ENCODE measurements at places on chromosomes 7 and 10.
A peak's percentile ranks its signal among the peaks of the same experiment; 100 is the strongest.

DNA sequence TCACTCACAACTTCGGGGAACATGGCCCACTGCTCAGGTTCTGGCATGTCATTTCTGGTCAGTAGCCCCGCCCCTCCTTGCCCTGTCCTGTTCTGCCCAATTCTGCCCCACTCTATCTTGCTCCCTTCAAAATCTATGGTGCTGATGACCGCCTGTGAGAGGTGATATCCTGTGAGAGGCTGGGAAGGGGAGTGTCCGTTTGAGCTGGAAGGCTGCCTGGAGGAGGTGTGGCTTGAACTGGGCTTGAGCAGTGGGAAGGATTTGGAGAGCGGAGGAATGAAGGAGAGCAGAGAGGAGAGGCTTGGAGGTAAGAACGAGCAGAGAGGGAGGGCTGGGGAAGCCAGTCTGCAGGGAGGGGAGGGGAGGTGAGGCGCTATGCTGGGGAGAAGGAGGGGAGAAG is 145.3 kb downstream of the RPS24 start:
- no peaks in the 10 kb centered on the region for H3K27me3 ChIP-seq
- H3K36me3 ChIP-seq: no peaks in the 10 kb centered on the region
- no peak overlapping the region for H3K4me3 ChIP-seq
- no peak overlapping the region for H3K27ac ChIP-seq
- H3K4me1 ChIP-seq: no peaks in the 10 kb centered on the region
- peak; percentile 55 for DNase-seq

GRCh38 chr10:59299933-59300332 is 62.4 kb downstream of the FAM13C start:
- H3K27ac ChIP-seq: no peak overlapping the region
- H3K36me3 ChIP-seq: no peaks in the 10 kb centered on the region
- no peak for DNase-seq
- no peak overlapping the region for H3K4me3 ChIP-seq
- H3K27me3 ChIP-seq: no peaks in the 10 kb centered on the region

DNA sequence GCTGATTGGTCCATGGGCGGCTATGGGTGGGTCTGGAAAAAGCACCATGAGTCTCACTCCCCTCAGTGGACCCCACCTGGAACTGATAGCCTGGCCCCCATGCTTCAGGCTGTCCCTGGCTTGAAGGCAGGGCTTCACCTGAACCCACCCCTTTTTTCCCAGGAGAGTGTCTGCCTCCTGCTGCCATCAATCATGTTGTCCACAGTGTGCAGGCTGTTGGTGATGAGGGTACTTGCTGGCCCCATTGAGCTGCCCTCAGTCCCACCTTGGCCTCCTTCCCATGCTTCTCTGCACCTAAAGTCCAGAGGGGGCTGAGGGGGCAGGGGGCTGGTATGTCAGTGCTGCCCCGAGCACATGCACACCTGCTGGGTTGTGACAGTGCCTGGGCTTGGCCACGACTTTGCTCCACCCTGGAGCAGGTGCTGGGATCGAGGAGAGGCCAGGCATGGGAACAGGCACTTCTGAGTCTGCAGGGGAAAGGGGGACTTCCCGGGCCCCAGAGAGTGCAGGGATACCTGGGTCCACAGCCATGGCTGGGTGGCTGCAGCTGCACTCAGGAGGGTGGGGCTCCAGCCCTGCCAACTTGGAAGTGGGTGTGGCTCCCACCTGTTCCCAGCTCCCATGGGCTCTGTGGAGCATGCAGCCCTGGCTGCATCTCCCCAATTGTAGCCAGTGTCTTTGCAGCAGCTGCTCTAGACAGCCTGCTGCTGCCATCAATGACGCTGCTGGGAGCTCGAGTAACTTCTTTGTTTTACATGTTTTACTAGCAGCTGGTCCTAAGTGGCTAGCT is 56.9 kb downstream of the ADK start:
- H3K27ac ChIP-seq: no peak overlapping the region
- DNase-seq: no peak
- H3K4me3 ChIP-seq: no peak overlapping the region
- H3K27me3 ChIP-seq: no peaks in the 10 kb centered on the region

GRCh38 chr10:107433605-107434004 is 269.1 kb upstream of the SORCS1 start:
- H3K36me3 ChIP-seq: no peaks in the 10 kb centered on the region
- H3K4me3 ChIP-seq: no peak overlapping the region
- H3K4me1 ChIP-seq: no peaks in the 10 kb centered on the region
- no peaks in the 10 kb centered on the region for H3K27me3 ChIP-seq
- DNase-seq: no peak

DNA sequence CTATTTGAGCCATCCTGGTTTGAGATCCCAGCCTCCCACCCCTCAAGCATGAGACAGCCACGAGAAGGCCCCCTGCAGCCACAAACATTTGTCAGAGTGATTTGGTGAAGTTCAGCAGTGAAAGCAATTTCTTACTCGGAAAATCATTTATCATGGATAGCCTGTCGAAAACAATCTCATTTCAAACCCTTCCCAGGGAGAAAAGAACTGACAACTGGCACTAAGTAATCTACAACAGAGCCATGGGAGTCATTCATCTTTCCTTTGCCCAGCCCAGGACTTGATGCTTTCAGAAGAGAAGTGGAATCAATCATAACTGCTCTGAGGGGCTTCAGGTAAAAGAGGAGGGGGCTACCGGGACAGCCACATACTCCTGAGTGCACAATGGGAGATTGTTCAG is 411.2 kb downstream of the KCNMA1 start:
- H3K36me3 ChIP-seq: no peaks in the 10 kb centered on the region
- DNase-seq: no peak
- H3K4me1 ChIP-seq: no peaks in the 10 kb centered on the region
- no peak overlapping the region for H3K27ac ChIP-seq
- no peak overlapping the region for H3K4me3 ChIP-seq

GRCh38 chr10:132175408-132175807 is 11.3 kb upstream of the DPYSL4 start:
- H3K4me1 ChIP-seq: no peaks in the 10 kb centered on the region
- no peak overlapping the region for H3K27ac ChIP-seq
- no peaks in the 10 kb centered on the region for H3K27me3 ChIP-seq
- H3K36me3 ChIP-seq: no peaks in the 10 kb centered on the region
- DNase-seq: no peak

- H3K4me1 ChIP-seq: peaks cover 5% of the 10 kb centered on the region
- no peak for DNase-seq
- H3K36me3 ChIP-seq: no peaks in the 10 kb centered on the region
- no peaks in the 10 kb centered on the region for H3K27me3 ChIP-seq
- no peak overlapping the region for H3K4me3 ChIP-seq
These were observed 15.1 kb downstream of the RNF216 start for GRCh38 chr7:5766321-5766761.

- no peaks in the 10 kb centered on the region for H3K36me3 ChIP-seq
- no peaks in the 10 kb centered on the region for H3K27me3 ChIP-seq
- H3K4me1 ChIP-seq: no peaks in the 10 kb centered on the region
- no peak overlapping the region for H3K27ac ChIP-seq
- no peak for DNase-seq
- H3K4me3 ChIP-seq: no peak overlapping the region
These were observed 295.5 kb downstream of the MDFIC start for GRCh38 chr7:115217373-115217772.

- no peak overlapping the region for H3K4me3 ChIP-seq
- H3K36me3 ChIP-seq: no peaks in the 10 kb centered on the region
- H3K4me1 ChIP-seq: no peaks in the 10 kb centered on the region
- H3K27ac ChIP-seq: no peak overlapping the region
These were observed 3.9 kb downstream of the TECTB start for GRCh38 chr10:112286837-112287818.

DNA sequence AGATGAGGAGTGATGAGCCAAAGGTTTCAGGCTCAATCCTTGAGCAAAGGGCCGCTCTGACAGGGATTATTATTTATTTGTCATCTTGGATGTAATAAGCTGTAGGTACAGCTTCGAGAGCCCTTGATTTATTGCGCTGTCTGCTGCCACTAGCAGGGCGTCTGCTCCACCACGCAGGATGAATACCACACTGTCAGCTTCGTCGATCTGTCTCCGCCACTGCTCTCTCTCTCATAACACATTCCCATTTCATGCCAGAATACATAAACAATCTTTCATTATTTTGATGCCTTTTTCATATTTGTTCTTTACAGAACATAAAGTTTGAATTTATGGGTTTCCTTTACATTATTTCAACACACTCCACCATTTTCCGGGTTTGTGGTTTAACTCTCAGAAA is 276.6 kb downstream of the LRMDA start:
- no peak for DNase-seq
- H3K27me3 ChIP-seq: no peaks in the 10 kb centered on the region
- no peaks in the 10 kb centered on the region for H3K36me3 ChIP-seq
- H3K4me1 ChIP-seq: peaks cover 8% of the 10 kb centered on the region

DNA sequence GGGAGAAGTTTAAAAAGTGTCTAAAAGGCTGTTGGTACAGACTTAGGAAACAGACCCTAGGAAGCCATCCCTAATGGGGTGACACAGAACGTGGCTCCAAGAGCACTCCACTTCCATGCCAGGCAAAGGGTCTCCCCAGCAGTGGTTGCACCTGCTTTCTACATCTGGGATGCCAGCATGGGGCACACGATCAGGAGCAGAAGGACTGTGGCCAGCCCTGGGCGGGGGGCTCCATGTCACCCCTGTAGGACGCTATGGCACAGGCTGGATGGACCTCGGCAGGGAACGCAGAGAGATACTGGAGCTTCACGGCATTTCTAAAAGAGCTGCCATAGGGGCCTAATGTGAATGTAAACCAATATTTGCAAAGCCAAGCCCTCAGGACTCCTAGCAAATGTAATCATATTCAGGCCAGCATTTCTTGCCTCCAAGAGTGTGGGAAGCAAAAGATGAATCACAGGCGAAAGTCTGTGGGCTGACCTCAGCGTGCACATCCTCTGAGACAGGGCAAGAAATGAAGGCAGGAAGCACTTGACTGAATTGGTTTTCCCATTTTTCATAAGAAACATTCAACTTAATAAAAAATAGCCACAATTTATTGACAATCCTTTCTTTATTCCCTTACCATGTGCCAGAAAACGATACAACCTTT is 93.9 kb downstream of the ATXN7L1 start:
- no peaks in the 10 kb centered on the region for H3K4me1 ChIP-seq

- DNase-seq: no peak
- peaks cover 31% of the 10 kb centered on the region for H3K4me1 ChIP-seq
- H3K27ac ChIP-seq: no peak overlapping the region
These were observed 177.3 kb downstream of the TCF7L2 start for GRCh38 chr10:113127261-113127900.

GRCh38 chr7:73881352-73882046 is 20.5 kb downstream of the TMEM270 start:
- H3K27me3 ChIP-seq: no peaks in the 10 kb centered on the region
- peak overlapping the region; percentile 39 for H3K27ac ChIP-seq
- H3K36me3 ChIP-seq: no peaks in the 10 kb centered on the region
- DNase-seq: no peak
- no peak overlapping the region for H3K4me3 ChIP-seq
- peaks cover 21% of the 10 kb centered on the region for H3K4me1 ChIP-seq

DNA sequence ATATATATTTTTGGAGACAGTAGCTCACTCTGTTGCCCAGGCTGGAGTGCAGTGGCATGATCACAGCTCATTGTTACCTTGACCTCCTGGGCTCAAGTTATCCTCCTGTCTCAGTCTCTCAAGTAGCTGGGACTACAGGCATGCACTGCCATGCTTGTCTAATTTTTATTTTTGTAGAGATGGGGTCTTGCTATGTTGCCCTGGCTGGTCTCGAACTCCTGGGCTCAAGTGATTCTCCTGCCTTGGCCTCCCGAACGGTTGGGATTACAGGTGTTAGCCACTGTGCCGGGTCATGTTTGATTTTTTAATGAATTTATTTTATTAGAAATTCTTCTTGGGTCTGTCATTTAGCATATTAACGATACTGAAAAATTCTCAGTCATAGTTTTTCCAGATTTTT is 70.5 kb downstream of the TMEM270 start:
- no peaks in the 10 kb centered on the region for H3K4me1 ChIP-seq
- no peaks in the 10 kb centered on the region for H3K27me3 ChIP-seq
- no peak overlapping the region for H3K4me3 ChIP-seq
- DNase-seq: no peak
- H3K27ac ChIP-seq: no peak overlapping the region

GRCh38 chr7:72161534-72161933 is 250.6 kb downstream of the CALN1 start:
- no peak overlapping the region for H3K27ac ChIP-seq
- DNase-seq: no peak
- no peaks in the 10 kb centered on the region for H3K36me3 ChIP-seq
- H3K27me3 ChIP-seq: no peaks in the 10 kb centered on the region
- no peaks in the 10 kb centered on the region for H3K4me1 ChIP-seq
- no peak overlapping the region for H3K4me3 ChIP-seq

GRCh38 chr7:140596519-140597427 is 43.8 kb downstream of the DENND2A start:
- no peaks in the 10 kb centered on the region for H3K27me3 ChIP-seq
- H3K27ac ChIP-seq: peak overlapping the region; percentile 24
- H3K4me3 ChIP-seq: no peak overlapping the region
- no peaks in the 10 kb centered on the region for H3K4me1 ChIP-seq

DNA sequence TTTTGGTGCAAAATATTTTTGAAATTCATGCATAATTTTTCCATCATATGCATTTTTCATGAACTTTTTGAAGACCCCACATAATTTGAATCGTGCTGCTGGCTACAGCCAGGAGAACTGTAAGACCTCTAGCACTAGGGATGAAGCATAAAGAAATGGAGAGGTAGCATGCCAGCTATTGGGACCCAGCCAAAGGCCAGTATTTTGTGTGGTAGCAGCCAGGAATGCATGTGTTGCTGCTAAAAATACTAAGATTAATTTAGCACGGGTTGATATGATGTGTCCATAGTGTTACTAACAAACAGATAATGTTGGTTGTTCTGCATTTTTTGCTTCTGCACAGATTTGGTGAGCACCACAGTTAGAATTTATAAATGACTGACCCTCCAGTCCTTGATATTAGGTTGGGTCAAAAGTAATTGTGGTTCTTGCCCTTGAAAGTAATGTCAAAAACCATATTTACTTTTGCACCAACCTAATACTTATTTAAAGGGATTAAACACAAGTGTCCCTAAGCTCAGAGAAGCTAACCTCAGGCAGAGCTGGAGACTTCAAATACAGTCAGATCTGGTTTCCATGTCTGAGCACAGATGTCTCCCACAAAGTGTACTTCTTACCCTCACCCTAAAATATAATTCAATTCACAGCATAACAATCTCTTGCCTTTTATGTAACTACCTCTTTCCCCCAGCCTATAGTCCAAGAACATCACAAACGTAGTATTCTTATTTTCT is 54.1 kb upstream of the NPSR1 start:
- no peak overlapping the region for H3K4me3 ChIP-seq
- H3K36me3 ChIP-seq: no peaks in the 10 kb centered on the region
- H3K4me1 ChIP-seq: no peaks in the 10 kb centered on the region
- no peak for DNase-seq
- no peaks in the 10 kb centered on the region for H3K27me3 ChIP-seq
